Stimulated activated CD4-positive, alpha-beta T cell treated with anti-CD3 and anti-CD28 coated beads, Interleukin-1b, Interleukin-23, amount 100 ng/mL, for 1 hour (primary cell): ENCODE measurements at places on chromosomes 5 and 9.

- DNase-seq, result peak; percentile 83
Observed at GRCh38 chr9:130107234-130107861, 53.6 kb downstream of the GPR107 start.

DNA sequence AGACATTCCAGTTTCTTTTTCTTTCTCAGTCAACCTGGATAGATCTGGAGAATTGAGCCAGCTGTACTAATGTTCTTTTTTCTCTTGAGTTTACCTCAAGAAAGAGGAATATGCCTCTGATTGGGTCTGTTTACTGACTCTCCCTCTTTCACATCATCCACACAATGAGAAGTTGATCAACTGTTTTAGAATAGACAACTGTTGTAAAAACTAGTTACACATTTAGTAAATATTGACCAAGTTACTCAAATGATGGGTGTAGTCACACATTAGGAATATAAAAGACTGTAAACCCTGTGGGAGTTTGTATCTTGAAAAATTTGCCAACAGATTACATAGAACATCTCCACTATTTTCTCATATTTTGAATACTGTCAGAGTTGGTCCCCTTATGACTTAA, 330.8 kb downstream of the FER start:
- no peak for DNase-seq

GRCh38 chr5:89213573-89213972, 330.6 kb upstream of the MEF2C start:
- no peak for DNase-seq

GRCh38 chr9:71552480-71552879, 215.8 kb downstream of the CEMIP2 start:
- DNase-seq, result no peak

DNA sequence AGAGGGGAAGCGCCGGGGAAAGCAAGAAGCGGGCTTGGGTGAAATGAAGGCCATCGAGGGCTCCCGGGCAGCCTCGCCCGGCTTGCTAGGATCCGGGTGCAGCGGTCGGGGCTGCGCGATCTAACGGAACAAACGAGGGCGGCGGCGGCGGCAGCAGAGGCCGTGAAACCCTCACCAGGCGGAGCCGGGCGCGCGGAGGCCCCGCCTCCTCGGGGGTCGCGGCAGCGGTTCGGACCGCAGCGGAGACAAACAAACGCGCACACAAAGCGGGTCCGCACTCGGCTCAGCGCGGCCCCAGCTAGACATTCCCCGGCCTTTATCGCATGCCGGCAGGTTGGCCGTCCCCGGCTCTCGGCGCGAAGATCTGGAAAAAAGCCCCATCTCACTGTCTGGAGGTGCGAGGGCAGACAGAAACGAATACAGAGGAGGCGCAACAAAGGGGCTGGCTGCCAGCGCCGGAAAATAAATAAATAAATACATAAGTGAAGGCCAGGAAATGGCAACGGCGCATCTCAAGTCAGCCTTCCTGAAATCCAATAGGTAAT, 10.5 kb upstream of the TRIM36 start:
- no peak for DNase-seq

DNA sequence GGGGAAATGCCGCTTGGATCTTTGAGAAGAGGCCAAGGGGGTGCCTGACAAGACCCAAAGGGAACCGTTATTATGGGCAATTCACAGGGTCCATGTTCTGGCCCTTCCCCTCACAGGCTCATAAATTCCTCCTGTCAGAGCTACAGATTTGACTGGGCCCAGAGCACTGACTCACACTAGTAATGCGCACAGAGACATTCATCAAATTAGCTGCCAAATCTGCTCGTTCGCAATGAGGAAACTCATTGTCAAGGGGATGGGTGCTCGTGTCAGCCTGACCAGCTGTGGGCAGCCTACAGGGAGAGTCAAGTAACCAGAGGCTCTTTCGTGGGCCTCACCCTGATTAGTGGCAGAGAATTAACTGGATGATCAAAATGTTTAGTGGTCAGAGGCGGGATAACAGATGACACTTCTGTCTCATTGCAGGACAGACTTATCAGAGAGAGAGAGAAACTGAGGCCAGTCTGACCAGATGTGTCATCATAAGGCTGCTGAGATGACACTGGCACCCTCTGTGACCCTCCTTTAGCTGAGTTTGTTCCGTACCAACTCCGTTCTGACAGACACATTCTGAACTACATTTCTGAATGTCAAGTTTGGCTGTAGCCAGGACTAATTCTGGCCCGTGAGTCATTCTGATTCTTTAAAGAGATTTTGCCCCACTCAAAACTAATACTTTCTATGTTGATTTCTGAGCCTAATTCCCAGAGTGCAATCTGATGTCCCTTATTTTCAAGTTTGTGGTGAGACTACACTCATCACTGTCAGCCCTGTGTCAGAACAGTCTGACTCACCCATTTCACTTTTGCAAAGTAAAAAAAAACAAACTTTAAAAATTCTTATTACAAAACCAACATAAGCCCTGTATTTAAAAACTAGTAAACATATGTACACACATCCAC, 377.1 kb downstream of the ACTL7B start:
- DNase-seq, result no peak

DNA sequence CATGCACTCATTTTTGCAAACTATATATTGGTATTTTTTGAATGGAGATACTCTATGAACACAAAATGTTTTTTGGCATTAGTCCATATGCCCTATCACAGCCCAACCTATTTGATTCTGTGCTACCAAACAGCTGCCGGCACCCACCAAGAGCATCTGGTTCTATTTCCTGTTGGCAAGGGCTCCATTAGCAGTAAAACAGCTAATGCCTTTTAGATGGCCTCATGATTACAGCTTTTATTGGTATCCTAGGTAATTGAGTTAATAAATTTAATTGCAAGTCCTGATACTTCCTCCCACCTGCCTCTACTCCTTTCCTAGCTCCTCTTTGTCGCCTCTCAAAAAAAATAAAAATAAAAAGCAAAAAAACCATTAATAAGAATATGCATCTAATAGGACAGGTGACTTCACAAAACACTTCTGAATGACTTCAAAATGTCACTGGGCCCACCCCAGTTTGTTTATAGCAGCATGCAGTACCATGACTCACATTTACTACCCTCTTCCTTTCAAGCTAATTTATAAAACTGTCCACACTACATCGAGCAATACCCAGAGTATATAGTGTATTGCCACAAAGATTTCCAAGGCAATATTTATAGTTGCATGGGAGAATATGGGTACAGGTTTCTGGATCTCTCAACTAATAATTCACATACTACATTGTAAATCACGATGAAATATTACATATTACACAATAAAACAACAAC, 620.4 kb downstream of the SLCO4C1 start:
- DNase-seq, result no peak
